ENCODE measurements at places on chromosomes 5 and 9. TPM values are rescaled to one million over a fixed set of nuclear protein-coding genes. Genes with fewer than 3 reads are reported as not detected.

Gene ACER2
- 7.4 TPM for total RNA-seq

Gene SKP1
- total RNA-seq = 176 TPM

Gene SPATA31C1
- total RNA-seq = not detected

Gene LEAP2
- total RNA-seq = 3.1 TPM

Gene FCN1
- total RNA-seq = 2.9 TPM

Gene TMC1
- total RNA-seq = not detected

Gene SLC6A7
- not detected for total RNA-seq

Gene PCDHGA12
- 7.9 TPM for total RNA-seq

Gene ZFP37
- total RNA-seq = 3.1 TPM

Gene TAS2R1
- not detected for total RNA-seq

Gene NR4A3
- total RNA-seq = 3.0 TPM

Gene TERT
- not detected for total RNA-seq

Gene GPX3
- total RNA-seq = 5,426 TPM
